ENCODE measurements at places on chromosomes 7 and 10.

DNA sequence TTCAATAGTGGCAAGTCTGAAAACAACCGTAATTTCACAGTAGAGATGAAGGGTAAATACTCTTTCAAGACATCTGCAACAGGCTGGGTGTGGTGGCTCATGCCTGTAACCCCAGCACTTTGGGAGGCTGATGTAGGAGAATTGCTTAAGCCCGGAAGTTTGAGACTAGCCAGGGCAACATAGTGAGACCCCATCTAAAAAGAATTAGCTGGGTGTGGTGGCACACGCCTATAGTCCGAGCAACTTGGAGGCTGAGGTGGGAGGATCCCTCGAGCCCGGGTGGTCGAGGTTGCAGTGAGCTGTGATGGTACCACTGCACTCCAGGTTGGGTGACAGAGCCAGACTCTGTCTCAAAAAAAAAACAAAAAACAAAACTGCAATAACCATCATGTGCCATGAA, 71.8 kb downstream of the PFKFB3 start:
- DNase-seq, result no peak

GRCh38 chr7:36370046-36370445, 19.6 kb upstream of the ANLN start:
- DNase-seq, result no peak

- no peak for DNase-seq
Measured at GRCh38 chr10:124596962-124597845, 135.6 kb downstream of the LHPP start.

DNA sequence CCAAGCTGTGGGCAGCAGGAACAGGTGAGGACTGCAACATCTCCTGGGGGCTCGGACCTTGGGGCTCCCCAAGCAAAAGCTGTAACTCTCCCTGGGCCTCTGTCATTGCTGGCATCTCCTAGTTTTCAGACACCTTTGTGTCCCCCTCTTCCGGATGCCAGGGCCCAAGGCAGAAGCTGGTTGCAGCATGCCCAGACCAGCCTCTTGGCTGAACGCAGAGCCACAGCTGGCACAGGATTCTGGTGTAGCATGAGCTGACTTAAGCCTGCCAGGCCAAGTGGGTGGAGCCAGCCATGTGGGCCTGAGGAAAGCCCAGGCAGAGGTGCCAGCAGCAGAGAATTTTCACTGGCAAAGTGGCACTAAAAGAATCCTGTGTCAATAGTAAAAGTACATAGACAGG, 43.5 kb downstream of the ZWINT start:
- no peak for DNase-seq

- peak; percentile 55 for DNase-seq
Measured at GRCh38 chr7:128919241-128919640, 8.7 kb upstream of the KCP start.

DNA sequence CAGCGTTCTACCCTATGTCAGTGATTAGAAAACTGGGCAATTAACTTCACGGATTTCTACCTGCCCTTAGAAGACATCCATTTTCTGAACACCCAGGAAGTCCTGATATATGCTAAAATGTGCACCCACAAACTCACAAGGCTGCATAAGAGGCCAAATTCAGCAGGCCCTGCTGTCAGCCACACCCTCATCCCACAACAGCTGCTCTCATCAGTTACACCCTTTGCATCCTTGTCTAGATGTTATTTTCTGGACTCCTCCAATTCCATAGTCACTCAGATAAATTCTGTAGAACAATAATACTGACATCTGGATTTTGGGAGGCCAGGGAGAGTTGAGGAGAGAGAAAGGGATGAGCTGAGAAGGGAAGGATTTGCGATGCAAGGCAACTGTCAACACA, 208.9 kb downstream of the TAX1BP1 start:
- DNase-seq, result no peak

DNA sequence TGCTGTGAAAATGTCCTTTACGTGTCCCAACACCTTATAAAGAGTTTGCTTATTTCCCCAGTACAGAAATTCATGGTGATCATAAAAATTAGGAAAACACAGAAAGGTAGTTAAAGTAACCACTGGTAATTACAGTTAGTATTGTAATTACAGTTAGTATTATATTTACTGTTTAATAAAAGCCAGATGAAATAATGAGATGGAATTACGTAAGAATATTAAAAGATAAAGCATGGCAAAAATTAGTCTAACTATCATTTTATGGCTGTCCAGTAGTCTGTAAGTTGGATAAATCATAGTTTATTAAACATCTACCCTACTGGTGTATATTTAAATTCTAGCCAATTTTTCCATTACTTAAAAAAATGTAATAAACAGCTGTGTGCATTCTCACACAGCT, 638.8 kb downstream of the ACTR3B start:
- no peak for DNase-seq

DNA sequence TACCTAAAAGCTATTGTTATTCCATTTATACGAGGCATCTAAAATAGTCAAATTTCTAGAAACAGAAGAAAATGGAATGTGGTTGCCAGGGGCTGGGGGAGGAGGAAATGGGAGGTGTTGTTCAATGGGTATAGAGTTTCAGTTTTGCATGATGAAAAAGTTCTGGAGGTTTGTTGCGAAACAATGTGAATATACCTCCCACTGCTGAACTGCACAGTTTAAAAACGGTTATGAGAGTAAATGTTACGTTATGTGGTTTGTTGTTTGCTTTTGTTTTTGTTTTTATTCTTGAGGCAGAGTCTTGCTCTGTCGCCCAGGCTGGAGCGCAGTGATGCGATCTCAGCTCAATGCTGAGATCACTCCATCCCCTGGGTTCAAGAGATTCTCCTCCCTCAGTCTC, 64.9 kb upstream of the NRBF2 start:
- no peak for DNase-seq

DNA sequence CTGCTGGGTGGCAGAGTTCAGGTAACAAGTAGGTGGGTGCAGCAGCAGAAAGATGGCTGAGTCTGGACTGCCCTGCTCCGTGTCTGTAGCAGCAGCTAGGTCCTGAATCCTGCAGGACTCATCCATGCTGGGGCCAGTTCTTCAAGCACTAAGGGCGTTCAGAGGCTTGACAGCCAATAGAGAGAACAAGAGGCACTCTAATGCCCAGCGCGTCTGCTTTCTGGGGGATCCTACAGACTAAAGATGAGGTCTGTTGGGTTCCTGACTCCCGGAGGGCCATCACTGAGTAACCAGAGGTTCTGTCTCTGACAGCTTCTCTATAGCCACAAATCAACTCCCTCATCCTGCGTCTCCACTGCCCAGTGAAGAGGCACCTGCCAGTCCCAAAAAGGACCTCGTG, 125.5 kb downstream of the PTPN20 start:
- no peak for DNase-seq

DNA sequence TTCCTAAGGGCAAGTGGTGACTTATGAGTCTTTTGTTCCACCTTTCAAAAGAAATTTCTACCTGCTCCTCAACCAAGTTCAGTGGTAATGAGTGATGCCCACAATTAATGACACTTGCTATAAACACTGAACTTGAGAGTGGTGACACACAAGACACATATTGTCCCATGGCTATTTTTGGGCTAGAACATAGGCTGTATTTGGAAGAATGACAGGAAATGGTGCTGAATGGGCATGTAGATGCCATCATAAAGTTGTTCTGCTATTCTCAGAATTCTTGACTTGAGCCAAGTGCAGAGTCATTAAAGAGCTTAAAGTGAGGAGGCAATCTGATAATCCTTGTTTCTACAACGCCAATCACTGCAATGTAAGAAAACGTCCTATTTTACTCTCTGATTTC, 313.3 kb downstream of the AGMO start:
- DNase-seq, result no peak

DNA sequence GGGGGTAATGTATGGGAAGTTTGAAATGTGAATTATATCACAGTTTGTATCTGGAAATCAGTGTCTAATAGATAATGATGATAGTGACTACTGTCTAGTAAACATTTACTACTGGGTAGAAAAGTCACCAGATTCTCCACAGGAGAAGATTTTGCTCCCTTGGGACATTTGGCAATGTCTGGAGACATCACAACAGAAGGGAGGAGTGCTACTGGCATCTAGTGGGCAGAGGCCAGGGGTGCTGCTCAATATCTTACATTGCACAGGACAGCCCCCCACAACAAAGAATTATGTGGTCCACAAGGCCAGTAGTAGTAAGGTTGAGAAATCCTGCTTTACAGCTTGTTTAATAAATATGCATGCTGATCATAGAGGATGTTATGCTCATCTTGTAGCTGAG, 92.3 kb upstream of the PRPS1L1 start:
- no peak for DNase-seq

DNA sequence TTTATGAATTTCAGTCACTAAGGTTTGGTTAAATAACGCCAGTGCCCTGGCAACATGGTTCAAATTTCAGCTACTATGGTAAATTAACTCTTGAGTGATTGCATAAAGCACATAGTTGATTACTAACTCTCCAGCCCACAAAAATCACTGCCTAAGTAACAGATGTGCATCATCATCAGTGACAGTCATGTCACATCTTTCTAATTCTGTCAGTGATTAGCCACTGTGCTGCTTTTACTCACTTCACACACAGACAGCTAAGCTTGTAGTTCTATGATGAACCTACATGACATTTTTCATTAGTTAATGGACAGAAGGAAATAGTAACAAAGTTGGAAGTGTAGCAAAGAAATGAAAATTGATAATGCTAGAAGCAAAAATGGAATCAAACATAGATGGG, 108.9 kb downstream of the DNAH11 start:
- no peak for DNase-seq

DNA sequence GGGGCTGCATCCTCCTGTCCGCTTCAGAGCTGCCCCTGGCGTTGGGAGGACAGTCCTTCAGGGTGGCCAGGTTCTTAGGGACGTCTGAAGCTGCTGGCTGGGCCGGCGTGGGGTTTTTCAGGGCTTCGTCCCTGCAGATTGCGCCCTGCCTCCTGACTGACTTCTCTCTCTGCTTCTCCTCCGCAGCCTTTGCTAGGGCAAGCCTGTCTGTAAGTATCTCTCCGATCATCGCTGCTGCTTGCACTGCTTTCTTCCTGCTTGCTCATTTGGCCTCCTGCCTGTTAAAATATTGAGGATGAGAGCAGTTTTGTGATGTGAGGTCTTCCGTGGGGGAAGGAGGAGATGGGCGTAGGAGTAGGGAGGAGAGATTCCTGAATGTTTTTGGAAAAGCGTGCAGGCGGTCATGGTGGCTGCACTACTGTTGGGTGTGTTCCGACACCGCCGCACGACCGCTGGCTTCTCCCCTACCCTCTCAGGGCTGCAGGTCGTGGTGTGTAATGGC, 25.3 kb downstream of the PFKFB3 start:
- no peak for DNase-seq

GRCh38 chr7:134710854-134711624, 64.4 kb downstream of the BPGM start:
- no peak for DNase-seq

DNA sequence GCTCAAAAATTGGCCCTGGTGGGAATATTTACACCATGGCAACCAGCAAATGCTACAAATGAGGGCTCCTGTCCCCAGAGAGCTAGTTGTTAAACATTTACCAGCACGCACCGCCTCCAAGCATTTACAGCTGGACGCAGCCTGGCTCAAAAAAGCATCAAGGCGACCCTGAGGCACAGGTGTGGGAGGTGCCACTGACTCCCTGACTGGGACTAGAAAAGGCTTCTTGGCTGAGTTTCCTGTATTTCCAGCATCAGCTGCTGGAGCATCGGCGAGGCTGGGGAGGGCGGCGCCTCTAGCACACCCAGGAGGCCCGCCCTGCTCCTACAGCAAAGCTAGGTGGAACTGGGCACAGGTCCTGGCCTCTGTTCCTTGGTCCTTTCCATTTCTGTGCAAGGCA, 43.5 kb upstream of the ZRANB1 start:
- DNase-seq, result no peak

All from left forelimb (tissue), 1 donor.